Activated naive CD8-positive, alpha-beta T cell treated with anti-CD3 and anti-CD28 coated beads, Interleukin-2, amount 50 U/mL, for 16 hours (primary cell): ENCODE measurements at places on chromosomes 2 and 18.

DNA sequence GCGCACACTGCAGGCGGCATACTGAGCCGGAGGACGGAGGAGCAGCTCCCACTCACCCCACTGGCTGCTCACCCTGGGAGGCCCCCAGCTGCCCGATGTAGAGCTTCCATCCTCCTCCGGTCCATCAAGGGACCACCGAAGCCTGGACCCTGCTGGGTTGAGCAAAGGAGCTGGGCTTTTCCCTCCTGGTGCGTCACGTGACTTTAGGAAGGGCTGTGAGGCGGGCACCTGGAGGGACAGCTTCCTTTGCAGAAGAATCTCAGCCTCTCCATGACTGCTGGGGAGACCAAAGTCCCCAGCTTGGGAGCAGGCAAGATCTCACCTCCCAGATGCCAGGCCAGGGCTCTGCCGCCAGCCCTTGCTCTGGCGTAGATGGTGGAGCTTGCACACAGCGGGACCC lies 102.7 kb downstream of the TWIST2 start:
- no peak for DNase-seq

GRCh38 chr18:27206411-27206810 lies 21.3 kb upstream of the CHST9 start:
- no peak for DNase-seq

GRCh38 chr2:64036034-64036705 lies 16.9 kb upstream of the VPS54 start:
- DNase-seq, result no peak

DNA sequence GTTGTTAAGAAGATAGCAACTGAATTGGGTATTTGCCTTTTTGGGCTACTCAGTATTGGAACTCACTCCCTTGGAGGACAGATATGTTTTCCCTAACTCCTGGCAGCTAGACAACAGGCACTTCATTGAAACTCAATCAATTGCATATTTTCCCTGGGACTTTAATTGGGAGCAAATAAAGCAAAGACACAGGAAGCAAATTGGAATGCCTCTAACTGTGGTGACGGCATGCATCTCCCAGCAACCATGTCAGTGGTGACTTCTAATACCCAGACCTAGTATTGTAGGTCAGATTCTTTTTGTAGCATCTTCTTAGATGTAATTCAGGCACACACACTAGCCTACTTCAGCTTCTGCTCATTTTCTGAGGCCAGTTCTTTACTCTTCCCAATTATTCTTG lies 164.2 kb upstream of the SETBP1 start:
- DNase-seq, result no peak

DNA sequence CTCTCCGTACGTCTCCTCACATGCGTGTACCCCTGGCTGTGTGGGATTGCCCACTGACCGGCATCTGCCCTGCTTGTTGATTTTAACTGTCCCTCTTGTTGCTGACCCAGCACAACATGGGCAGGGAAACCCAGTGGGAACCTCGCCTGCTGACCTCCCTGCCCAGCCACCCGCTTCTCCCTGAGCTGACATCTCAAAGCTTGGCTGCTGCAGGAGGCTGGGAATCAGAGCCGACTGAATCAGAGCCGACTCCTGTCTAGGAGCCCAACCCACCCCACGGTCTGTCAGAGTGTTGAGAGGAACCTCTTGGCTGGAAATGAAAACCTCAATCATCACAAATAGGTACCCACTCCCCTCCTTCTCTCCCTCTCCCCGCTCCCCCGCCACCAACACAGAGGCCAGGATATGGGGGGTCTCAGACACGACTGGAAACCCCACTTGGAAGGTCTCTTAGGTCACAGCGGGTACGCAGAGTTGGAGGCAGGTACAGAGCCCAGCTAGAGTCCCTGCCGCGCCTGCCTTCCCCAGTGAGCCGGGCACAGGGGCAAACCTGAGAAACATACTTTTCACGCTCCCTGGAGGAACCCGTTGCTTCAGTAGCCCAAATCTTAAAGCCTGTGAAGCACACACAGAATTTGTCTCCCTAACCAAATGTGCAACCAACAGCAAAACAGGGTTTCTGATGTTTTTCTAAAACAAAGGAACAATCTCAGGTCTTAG lies 784 bp downstream of the EDAR start:
- no peak for DNase-seq

GRCh38 chr2:3132466-3132865 lies 245.2 kb downstream of the EIPR1 start:
- DNase-seq, result no peak

DNA sequence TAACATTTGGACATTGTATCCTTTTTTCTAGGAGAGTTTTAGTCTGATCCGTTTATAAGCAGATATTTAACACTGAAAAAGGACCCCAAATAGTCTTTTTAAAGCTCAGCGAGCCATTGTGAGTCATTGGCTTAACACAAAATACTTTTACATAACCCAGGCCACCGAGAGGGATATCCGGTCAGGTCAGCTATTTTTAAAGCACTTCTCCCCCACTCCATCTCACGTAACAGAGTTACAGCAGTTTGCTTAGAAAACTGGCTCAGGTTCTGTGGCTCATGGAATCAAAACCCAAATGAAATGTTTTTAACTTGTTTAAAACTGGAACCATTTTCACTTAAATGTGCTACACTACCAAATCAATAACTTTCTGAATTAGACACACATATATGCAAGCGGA lies 23.9 kb downstream of the COL4A3 start:
- no peak for DNase-seq

DNA sequence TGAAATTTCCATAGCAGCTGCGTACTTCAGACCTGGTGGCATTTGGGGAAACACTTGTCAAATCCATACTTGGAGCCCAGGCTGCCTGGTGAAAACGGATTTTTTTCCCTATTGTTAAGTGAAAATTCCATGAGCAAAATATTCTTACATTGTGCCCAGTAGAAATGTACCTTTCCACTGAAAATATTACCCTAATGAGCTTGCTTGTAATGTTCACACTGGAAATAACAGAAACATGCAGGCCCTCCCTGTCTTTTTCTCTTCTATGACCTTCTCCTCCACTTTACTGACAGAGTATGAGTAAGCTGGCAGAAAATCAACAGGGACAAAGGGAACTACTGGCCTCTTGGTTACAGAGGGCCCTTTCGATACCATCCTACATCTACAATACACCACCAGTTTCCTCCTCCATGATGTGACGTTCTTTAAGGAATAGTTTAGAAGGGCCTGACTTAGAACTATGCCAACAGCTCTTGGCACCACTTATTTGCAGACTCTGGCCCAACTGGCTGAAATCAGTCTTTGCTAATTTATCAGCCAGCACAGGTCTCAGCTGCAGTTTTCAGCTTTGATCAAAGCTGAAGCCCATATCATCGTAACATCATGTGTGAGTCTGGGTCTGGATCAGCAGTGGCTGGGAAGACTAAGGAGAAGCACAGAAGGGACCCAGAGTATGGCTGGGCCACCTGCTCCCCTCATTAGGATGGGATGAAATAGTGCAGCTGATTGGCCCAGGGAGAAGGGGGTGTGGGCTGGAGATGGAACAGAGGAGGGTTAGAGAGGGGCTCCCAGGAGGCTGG lies 272.2 kb upstream of the ID2 start:
- DNase-seq, result no peak

- no peak for DNase-seq
These were observed 872.2 kb upstream of the NXPH2 start for GRCh38 chr2:139652385-139652784.

GRCh38 chr2:168997794-168998193 lies 33.3 kb downstream of the ABCB11 start:
- DNase-seq, result no peak

DNA sequence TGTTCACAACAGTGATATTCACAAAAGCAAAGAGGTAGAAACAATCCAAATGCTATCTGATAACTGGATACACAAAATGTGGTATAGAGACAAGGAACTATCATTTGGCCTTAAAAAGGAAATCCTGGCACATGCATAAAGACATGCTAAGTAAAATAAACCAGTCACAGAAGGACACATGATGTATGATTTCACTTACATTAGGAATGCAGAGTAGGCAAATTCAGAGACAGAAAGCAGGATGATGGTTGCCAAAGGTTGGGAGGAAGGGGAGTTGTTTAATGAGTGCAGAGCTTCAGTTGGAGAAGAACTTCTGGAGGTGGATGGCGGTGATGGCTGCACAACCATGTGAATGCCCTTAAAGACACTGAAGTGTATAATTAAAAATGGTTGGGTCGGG lies 38.1 kb downstream of the ATP8B1 start:
- DNase-seq, result no peak

GRCh38 chr2:54770676-54771075 lies 47.2 kb downstream of the EML6 start:
- no peak for DNase-seq

GRCh38 chr18:26312199-26312598 lies 86.0 kb downstream of the TAF4B start:
- DNase-seq, result no peak

DNA sequence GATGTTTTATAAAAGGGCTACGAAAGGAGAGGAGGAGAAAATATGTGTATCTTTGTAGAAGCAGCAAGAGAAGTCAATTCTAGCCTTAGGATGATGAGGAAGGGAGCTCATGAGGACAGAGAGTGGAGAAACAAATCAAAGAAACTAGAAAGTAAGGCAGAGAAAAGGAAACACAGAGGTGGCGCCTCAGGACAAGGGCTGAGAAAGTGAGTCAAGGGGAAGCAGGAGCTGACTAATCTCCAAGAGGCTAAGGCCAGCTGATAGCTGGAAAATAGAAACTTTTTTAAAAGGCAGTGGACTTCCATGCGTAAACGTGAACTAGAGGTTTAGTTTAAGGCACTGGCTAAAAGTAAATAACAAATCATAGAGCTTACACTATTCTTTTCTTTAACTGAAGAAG lies 173.3 kb downstream of the ANKRD44 start:
- no peak for DNase-seq

GRCh38 chr2:61718965-61719364 lies 134.9 kb downstream of the FAM161A start:
- DNase-seq, result no peak

GRCh38 chr2:182824056-182824766 lies 42.2 kb downstream of the FRZB start:
- DNase-seq, result no peak

DNA sequence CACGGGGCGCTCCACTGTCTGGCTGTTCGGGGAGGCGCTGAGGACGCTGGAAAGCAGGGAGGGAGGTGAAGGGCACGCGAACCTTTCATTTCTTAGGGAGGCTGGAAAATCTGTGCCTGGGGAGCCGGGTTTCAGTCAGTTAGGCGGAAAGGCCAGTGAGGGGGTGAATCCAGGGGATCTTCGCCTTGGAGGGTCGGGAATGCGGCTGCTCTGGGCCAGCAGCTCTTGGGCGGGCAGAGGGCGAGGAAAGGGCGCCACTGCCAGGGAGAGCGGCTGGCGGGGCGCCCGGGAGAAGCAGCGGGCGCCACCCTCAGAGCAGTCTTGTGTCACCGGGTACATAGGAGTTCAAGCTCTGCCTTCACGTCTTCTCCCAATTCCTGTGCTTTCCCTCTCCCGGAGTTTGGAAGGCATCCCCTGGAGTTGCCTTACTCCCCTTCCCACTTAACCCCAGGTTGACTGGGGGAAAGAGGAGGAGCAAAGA lies 1.4 kb downstream of the CCDC85A start:
- DNase-seq, result no peak

- no peak for DNase-seq
These were observed 39.3 kb upstream of the NFATC1 start for GRCh38 chr18:79356435-79356834.

DNA sequence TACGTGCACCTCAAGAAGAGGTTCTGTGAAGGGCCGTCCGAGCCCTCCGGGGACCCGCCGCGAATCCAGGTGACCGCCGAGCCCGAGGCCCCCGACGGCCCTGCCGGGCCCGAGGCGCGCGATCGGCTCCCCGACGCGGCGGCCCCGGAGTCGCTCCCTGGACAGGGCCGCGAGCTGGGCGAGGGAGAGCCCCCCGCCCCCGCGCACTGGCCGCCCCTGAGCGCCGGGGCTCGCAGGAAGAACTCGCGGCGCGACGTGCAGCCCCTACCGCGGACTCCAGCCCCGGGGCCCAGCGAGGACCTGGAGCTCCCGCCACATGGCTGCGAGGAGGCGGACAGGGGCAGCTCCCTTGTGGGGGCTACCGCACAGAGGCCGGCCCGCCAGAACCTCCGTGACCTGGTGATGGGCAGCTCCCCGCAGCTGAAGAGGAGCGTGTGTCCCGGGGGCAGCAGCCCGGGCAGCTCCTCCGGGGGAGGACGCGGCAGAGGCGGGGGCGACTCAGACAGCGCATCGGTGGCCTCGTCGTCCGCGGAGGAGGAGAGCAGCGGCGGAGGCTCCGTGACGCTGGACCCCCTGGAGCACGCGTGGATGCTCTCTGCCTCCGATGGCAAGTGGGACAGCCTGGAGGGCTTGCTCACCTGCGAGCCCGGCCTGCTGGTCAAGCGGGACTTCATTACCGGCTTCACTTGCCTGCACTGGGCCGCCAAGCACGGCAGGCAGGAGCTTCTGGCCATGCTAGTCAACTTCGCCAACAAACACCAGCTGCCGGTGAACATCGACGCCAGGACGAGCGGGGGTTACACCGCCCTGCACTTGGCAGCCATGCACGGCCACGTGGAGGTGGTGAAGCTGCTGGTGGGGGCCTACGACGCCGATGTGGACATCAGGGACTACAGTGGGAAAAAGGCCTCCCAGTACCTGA lies 812 bp downstream of the SOWAHC start:
- no peak for DNase-seq

DNA sequence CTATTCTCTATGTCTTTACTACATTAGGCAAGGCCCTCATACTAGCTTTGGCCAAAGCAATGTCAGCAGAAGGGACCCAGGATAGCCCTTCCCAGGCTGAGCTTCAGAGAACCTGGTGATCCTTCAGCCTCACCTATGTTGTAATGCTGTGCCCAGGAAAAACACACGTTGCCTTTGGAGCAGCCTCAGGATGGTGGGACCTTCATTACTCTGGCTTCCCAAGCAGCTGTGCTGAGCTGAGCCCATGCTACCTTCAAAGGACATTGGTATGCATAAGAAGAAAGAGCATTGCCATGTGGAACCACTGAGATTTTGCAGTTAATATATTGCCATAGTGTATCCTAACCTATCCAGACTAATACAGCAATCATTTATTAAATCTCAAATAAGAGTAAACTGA lies 756.4 kb upstream of the ID2 start:
- no peak for DNase-seq

DNA sequence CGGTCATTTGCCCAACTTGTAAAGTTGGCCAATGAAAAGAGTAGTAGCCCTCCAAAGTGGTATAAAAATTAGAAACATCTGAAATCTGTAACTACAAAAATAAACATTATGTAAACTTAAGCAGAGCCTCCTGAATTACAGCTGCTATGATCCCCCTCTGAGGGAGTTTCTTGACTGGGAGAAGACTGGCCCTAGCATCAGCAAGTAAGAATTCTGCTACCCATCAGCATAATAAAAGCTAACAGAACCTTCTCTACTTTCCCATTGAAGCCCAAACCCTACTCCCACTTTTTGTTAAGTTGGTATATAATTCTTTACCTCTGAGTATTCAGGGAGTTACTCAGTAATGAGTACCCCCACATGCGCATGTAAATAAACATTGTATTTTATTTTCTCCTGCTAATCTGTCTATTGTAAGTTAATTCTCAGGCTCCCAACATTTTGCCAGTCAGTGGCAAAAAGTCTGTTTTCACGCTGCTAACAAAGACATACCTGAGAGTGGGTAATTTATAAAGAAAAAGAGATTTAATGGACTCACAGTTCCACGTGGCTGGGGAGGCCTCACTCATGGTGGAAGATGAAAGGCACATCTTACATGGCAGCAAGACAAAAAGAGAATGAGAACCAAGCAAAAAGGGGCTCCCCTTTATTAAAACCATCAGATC lies 71.3 kb downstream of the MYL12B start:
- no peak for DNase-seq
